ENCODE measurements at places on chromosomes 6 and 20. TPM values are rescaled to one million over a fixed set of nuclear protein-coding genes. Genes with fewer than 3 reads are reported as not detected.

- no peak for DNase-seq
Measured at GRCh38 chr20:34947336-34947735, 8.3 kb downstream of the GSS start.

Gene AURKA
- 75.5 TPM for total RNA-seq

- no peak for DNase-seq
Measured at GRCh38 chr6:106283481-106283880, 42.1 kb downstream of the ATG5 start.

GRCh38 chr20:14644306-14645097, 307.1 kb upstream of the FLRT3 start:
- DNase-seq: no peak

Gene SRMS
- total RNA-seq: not detected

DNA sequence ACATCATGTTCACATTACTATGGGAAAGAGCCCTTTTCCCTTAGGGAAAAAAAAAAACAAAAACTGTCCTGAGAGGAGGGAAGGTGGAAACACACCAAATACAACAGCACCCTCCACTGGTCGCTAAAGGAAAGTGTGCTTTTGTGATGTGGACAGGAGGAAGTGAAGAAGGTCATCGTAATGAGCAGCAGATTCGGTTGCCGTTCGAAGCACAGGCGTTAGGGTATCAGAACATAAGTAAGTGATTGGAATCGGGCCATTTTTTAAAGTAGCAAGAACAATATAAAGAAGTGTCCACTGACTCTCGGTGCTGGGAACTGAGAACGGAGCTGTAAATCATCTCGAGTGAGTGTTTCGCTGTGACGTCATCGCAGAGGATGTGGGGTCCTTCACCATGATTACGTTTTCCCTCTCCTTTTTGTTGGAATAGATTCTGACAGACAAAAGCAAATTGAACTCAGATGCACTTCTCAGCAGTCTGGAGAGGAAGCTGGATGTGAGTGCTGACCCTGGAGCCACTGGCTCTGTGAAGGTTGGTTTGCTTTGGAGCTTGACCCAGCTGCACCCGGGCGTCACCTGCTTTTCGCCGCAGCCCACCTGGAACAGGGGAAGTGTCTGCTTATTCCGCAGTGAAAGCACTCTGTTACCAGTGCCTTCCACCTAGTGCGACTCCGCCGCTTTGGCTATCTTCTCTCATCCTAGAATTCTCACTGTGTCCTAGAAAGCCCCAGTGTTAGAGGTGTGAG, 203.6 kb upstream of the GMDS start:
- DNase-seq: peak; percentile 45

Gene TGM2
- 261 TPM for total RNA-seq

- peak; percentile 91 for DNase-seq
Measured at GRCh38 chr20:45344168-45344860, 3.9 kb downstream of the SDC4 start.

- no peak for DNase-seq
Measured at GRCh38 chr6:112054555-112055190, 769 bp downstream of the CCN6 start.

Gene ZFAND3
- total RNA-seq: 75.0 TPM

Gene SYTL3
- total RNA-seq: 15.0 TPM

Gene ZNF311
- 2.2 TPM for total RNA-seq

GRCh38 chr6:149899486-149899885, 1.6 kb upstream of the RAET1E start:
- DNase-seq: no peak

DNA sequence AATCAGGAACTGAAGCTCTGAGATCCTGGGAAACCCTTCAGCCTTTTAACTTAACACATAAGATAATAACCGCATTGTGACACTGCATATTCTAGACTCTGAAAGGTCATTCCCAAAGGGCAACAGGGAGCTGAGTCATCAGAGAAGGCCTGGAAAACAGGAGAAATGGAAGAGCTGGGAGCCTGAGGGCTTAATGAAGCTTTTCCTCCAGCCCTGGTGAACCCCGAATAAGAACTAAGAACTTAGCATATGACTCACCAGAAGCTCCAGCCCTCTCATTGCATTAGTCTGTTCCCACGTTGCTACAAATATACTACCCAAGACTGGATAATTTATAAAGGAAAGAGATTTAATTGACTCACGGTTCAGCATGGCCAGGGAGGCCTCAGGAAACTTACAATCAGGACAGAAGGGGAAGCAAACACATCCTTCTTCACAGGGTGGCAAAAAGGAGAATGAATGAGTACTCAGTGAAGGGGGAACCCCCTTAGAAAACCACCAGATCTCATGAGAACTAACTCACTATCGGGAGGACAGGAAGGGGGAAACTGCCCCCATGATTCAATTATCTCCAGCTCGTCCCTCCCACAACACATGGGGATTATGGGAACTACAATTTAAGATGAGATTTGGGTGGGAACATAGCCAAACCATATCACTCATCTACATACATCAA, 648.5 kb downstream of the TFAP2A start:
- DNase-seq: no peak

DNA sequence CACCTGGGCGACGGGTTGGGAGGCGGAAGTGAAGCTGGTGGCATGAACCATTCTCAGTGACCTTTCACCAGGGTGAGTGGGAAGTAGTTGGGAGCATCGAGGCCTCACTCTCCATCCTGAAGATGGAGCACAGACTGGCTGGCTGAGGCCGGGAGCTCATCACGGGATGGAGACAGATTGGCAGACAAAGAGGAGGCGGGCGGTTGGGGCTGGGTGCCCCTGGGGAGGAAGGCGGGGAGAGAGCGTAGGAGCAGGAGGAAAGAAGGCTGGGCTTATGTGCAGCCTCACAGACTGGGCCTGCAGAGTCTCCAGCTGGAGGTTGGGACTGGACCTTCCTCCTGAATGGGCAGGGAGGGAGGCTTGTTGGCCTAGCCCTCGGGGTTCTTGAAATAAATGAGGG, 44.2 kb upstream of the SCRT2 start:
- no peak for DNase-seq

DNA sequence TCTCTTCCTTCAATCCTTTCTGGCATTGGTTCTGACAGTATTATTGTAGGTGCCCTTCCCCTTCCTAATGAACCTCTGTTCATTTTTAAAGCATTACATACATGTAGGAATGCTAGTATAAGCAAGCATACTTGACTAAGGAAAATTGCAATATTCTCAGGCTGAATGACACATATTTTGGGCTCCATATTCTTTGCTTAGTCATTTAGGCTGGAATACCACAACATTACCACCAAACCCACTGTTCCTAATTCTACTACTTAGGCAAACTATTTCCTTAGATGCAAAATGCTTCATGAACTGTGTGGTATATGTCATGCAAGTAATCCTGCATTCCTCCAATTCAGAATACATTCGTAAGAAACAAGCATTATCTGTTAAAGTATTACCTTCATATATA, 113.9 kb downstream of the PRDM1 start:
- no peak for DNase-seq

Gene PTPRT
- total RNA-seq: not detected

- DNase-seq: no peak
Measured at GRCh38 chr20:46148313-46149208, 30.4 kb downstream of the CD40 start.

- no peak for DNase-seq
Measured at GRCh38 chr20:17967521-17968365, 851 bp downstream of the SNX5 start.

GRCh38 chr6:64987066-64987465, 720.0 kb downstream of the EYS start:
- DNase-seq: no peak

DNA sequence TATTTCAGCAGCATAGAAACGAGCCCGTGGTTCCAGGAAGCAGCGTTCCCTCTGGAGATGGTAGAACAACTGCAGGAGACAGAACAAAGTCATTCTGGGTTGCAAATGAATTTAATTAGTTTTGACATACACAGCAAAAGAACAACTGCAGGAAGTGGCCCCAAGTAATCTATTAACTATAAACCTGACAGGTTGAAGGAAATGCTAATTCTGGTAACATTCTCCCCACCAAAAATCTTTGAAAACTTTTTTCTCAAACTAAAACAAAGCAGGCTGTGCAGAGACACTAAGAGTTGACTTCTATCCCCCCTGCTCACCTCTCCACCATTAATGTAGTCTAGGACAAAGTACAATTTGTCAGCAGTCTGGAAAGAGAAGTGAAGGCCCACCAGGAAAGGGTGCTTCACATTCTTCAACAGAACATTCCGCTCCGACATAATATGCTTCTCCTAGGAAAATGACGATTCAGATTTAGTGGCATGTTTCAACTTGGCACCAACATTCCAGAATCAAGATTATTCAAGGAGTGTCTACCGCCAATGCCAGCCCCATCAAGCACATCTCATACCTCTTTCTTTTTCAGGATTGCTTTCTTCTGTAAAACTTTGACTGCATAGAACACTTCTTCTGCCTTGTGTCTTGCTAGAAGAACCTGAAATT, 120.4 kb upstream of the SLC2A12 start:
- no peak for DNase-seq

- DNase-seq: no peak
Measured at GRCh38 chr6:129667621-129668020, 42.4 kb downstream of the ARHGAP18 start.

GRCh38 chr6:112563368-112563767, 216.2 kb downstream of the RFPL4B start:
- no peak for DNase-seq

GRCh38 chr6:39143238-39143930, 28.4 kb upstream of the SAYSD1 start:
- no peak for DNase-seq

Gene MUCL3
- 0.07 TPM for total RNA-seq

GRCh38 chr20:36268440-36269342, 32.4 kb downstream of the AAR2 start:
- DNase-seq: no peak

Gene CCDC170
- 0.26 TPM for total RNA-seq

Gene TSBP1
- not detected for total RNA-seq

Gene KCNQ5
- total RNA-seq: 0.10 TPM

Gene CARMIL1
- total RNA-seq: 88.4 TPM

Gene HTR1E
- not detected for total RNA-seq

Gene UNC93A
- not detected for total RNA-seq

DNA sequence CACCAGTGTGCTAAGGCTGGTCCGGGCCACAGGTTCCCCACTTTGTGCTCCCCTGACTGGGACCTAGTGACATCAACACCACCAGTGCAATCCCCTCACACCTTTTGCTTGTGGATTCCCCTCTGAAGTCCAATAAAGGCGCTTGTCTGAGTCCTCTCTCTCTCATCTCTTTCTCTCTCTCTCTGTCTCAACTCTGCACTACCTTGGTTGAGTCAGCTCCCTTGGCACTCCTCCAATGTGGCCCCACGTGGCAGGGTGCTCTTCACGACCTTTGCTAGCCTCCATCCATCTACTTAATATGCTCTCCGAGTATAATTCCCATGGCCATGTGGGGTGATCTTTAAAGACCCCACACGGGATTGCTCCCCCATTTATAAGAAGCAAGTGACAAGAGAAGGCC, 385.0 kb downstream of the CD83 start:
- peak; percentile 23 for DNase-seq

DNA sequence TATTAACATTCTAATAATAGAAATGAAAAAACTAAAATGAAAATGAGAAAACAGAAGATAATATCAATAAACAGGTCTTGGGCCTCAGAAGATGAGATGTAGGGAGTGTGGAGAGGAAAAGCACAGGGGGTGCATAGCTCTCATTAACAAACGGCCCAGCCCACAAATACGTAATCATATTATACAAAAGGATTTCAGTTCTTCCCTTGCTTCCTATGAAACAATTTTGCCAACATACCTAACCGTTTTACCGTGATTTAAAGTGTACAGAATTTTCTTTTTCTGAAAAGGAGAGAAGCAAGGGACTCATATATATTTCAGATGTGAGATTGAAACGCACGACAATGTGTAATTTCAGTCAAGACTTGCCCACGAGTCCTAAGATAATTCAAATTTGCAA, 136.0 kb downstream of the HFE start:
- no peak for DNase-seq

DNA sequence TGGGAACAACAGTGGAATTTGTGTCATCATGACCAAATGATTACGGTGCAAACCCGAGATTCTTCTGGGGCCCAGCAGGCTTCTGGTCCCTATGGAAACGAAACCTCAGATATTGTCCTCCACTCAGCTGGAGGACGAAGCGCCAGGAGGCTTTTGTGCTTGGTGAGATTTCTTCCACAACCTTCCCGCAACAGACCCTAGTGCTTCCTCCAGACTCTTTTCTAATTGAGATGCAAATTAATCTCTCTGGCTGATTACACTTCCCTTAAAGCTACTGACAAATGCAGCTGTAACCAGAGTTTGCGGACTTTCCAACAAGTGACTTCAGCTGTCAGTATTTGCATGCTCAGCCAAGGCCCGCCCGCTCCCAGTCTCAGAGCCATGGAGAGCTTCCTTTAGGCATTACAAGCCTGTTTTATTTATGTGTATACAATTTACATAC, 96.0 kb downstream of the INSM1 start:
- no peak for DNase-seq

- no peak for DNase-seq
Measured at GRCh38 chr20:24694157-24694726, 224.8 kb downstream of the SYNDIG1 start.

DNA sequence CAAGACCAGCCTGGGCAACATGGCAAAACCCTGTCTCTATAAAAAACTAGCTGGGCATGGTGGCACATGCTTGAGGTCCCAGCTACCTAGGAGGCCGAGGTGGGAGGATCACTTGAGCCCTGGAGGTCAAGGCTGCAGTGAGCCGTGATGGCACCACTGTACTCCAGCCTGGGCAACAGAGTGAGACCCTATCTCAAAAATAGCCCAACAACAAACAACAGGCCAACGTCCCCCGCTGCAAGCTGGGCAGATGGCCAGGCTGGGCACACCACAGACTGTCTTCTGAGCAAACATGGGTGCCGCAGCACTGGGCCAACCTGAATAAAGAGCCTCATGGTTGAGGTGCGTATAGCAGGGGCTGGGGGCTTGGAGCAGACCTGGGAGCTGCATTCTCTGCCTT, 46.6 kb upstream of the SRF start:
- no peak for DNase-seq

DNA sequence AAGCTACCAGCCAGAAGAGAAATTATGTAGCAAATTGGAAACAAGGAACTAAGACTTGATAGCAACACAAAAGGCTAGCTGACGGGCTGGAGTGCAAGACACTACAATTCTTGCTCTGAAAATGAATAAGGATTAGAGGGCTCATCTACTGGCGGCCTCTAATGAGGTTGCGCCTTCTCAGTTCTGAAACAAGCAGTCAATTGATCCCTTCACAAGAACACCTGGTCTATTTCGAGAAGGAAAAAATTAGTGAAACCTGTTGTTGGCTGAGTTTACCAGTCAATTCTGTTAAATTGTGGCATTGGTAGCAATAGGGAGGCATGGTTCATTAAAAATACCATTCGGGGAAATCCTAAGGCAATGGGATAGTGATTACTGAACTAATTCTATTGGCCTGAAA, 74.8 kb upstream of the JARID2 start:
- DNase-seq: no peak
